ENCODE measurements at places on chromosomes 3 and 15. TPM values are rescaled to one million over a fixed set of nuclear protein-coding genes. Genes with fewer than 3 reads are reported as not detected.

DNA sequence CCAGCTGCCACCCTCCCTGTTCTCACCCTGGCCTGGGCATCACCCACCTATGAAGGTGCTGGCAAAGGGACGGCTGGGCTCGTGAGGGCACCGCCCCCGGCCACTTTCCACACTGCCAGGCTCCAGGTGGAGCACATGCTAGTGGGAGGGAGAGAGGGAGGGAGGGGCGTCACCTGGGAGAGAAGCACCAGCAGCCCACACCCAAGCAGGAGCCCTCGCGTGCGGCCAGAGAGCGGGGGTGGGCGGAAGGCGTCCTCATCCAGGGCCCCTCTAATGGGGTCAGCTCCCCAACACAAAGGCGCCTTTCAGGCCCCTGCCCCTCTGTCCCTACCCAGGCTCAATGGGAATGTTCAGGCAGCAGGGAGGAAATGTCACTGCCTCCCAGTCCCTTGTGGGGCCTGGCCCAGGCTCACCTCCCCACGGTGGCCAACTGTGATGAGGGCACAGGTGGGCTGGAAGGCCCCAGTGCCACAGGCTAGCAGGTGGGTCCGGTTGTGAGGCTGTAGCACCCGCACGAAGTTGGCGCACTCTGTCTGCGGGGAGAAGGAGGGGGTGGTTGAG is 3.1 kb downstream of the SEMA3G start:
- DNase-seq: no peak

CPEB1 gene
- total RNA-seq: 0.04 TPM

PCLAF gene
- total RNA-seq: 605 TPM

DNA sequence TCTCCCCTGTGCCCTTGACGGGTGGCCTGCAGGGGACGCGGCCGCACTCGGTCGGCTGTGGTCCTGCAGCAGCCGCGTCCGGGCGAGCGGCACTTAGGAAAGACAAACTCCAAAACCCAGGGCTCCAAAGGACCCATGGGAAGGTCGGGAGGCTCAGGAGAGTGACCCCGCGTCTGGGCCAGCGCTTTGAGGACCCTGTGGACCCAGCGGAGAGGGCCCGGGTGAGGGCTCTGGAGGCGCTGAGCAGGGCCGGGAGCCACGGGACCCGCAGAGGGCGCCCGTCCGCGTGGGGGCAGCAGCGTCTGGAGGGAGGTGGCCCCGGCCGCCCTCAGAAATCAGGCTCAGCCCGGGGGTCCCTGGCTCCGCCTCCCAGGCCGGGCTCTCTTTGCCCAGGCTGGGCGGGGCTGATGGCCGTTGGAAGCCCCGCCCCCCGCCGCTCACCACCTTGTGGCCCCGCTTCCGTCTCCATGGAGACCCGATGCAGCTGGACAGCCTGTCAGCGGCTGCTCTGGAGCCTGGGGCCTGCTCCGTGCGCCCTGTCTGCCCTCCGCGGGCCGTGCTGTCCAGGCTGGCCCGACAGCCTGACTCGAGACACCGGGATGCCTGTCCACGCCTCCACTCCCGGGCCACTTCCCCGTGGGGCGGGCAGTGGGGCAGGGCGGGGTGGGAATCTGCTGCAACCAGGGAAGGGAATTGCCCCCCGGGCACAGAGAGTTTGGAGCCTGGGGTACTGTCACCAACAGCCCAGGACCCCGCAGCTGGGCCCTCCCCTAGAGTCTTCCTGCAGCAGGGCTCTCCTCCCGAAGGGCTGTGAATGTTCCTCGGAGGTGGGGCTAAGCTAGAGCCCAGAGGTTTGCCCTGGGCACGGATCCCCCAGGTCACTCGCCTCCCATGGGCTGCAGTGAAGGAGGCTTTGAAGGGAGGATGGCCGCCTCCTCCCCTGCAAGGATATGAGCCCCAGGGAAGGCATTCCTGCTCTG is 34.8 kb upstream of the RPL32 start:
- DNase-seq: no peak

GRCh38 chr3:136595913-136596697 is 156.1 kb downstream of the STAG1 start:
- no peak for DNase-seq

DNA sequence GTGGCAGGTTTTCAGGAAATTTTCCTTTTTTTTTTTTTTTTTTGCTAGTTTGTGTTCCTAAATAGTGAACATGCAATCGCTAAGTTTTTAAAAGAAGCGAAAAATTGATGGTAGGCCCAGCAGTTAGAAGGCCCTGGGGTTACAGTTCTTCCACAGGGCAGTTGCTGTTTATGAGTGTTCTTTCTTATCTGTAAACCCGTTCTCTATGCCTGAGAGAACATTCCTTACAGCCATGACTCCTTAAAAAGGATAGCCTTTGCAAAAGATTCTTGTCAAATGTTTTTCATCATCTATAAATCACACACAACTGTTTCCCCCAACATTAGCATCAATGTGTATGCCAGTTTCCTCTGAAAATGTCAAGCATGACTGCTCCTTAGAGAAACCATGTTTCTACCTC is 23.8 kb upstream of the MYZAP start:
- no peak for DNase-seq

- peak; percentile 72 for DNase-seq
Measured at GRCh38 chr15:65110676-65111292, 4.2 kb downstream of the UBAP1L start.

GHRL gene
- total RNA-seq: not detected

DNA sequence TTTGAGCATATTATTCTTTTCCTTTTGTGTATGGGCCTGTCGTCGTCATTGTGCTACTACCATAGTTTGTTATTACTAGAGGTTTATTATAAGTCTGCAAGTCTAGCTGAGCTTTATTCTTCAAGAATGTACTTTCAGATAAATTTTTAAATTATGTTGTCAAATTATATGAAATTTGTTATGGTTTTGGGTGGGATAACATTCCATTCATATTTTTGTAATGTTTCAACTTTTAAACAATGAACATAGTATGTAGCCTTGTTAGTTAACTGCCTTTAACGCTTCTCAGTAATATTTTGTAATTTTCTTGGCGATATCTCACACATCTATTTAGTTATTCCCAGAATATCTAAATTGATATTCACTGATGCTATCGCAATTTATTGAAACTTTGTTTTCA is 41.6 kb upstream of the GOLGA8B start:
- no peak for DNase-seq

- DNase-seq: no peak
Measured at GRCh38 chr3:102026656-102027055, 177.3 kb downstream of the NFKBIZ start.

DNA sequence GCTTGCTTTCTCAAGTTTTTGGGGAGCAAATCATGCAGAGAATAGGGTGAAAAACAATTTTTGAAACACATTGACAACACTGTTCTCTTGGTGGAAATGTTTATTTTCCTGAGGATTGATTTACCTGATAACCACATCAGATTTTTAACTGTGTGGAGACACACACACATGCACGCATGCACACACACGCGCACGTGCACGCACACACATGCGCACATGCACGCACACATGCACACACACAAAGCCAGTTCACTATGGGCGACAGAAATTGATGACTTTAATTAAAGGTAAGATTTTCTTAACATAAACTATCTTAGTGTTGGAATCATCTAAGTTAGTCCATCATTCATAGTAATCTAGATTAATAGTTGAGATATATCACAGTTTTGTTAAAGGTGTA is 15.3 kb downstream of the LMLN start:
- no peak for DNase-seq

DNA sequence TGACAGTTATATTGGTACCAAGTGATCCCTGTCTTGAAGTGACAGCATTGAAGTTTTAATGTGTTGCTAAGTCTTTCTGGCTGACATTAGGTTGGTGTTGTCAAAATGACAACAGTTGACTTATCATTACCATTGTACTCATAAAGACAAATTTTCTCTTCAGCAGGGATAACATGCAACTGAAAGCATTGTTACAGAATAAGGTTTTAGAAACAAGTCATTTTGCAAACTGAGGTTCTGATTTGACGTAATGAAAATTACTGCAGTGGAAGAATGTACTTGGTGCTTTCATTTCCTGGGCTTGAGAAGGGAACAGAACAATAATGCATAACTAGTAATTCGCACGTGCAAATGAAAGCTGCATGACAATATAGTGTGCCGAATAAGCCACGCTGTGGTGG is 75.1 kb downstream of the MOBP start:
- DNase-seq: no peak

LEKR1 gene
- total RNA-seq: 0.61 TPM

DNA sequence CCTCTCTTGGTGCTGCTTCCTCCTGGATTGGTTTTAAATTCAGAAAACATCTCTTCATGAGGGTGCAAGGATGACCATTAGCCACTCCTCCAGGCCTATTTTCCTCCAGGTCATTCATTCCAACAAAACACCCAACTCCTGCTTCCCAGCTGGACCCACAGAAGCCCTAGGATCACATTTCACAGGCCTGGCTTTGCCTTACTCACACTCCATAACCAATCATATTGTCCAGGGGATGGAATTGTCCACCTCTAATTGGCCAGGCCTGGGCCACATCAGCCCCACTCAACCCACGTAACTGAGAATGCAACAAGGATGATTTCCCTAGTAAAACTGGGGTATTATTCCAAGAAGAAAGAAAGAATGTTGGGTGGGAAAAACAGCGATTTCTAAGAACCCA is 616.7 kb upstream of the SUCLG2 start:
- peak; percentile 10 for DNase-seq

- no peak for DNase-seq
Measured at GRCh38 chr3:178155521-178155920, 380.7 kb upstream of the KCNMB2 start.

DNA sequence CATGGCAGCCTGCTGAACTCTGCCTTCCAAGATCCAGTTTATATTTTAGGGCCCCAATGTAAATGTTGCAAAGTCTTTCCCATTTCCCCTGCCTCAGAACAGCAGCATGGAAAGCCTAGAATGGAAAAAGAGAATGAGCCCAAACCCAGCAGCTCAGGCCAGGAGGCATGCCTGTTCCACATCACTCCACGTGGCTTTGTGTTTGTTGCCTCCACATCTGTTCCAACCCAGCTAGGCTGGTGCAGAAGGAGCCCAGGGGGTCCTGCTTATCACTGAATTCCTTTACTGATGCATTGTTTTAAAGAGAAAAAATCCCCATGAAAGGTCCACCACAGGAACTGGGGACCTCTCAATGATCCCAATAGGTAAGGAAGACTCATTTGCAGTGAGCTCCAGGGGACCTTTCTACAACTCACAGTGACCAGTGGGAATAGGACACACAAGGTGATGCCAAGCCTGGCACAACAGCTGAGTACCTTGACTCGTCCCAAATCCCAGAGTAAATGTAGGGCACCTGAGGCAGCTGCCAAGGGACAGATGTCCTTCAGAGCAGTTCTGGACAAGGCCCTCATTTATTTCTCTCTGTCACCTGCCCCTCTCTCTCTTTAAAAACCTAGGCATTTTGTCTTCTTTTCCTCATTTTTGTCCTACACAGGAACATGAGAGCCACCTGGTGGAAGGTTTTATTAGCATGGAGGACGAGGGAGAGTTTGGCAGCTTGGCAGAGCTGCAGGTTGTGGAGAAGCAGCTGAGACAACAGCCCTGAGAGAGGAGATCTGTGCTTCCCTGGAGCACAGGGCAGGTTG is 41.7 kb upstream of the ADAMTS17 start:
- no peak for DNase-seq

- no peak for DNase-seq
Measured at GRCh38 chr3:70431911-70432310, 119.5 kb upstream of the MDFIC2 start.

CCRL2 gene
- not detected for total RNA-seq

- no peak for DNase-seq
Measured at GRCh38 chr3:24003466-24003865, 58.4 kb downstream of the NR1D2 start.

GRCh38 chr15:88428053-88428452 is 39.1 kb downstream of the MRPL46 start:
- DNase-seq: no peak

GRCh38 chr15:47364230-47365141 is 352.8 kb upstream of the SEMA6D start:
- no peak for DNase-seq

CA12 gene
- total RNA-seq: 0.94 TPM

DNA sequence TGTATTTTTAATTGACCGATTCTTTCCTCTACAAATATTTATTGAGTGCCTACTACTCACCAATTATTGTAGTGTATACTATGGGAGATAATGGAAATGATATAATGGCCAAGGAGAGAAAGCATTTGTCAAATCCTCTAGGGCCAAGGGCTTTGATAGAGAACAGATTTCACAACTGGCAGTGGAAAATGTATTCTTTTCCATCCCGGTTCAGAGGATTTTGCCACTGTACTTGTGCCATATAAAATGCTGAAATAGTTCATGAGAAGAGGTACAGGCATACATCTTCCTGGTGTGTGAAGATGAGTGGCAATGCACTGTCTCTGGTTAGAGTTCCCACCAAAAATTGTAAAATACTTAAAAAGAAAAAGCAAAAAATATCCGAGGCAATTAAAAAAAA is 451.6 kb upstream of the TPRG1 start:
- DNase-seq: no peak

GRCh38 chr3:169627073-169627472 is 36.4 kb downstream of the MECOM start:
- DNase-seq: peak; percentile 18

GRCh38 chr15:80804970-80805495 is 25.9 kb downstream of the CEMIP start:
- no peak for DNase-seq

GRCh38 chr15:76363251-76363650 is 26.7 kb downstream of the ISL2 start:
- no peak for DNase-seq

DNA sequence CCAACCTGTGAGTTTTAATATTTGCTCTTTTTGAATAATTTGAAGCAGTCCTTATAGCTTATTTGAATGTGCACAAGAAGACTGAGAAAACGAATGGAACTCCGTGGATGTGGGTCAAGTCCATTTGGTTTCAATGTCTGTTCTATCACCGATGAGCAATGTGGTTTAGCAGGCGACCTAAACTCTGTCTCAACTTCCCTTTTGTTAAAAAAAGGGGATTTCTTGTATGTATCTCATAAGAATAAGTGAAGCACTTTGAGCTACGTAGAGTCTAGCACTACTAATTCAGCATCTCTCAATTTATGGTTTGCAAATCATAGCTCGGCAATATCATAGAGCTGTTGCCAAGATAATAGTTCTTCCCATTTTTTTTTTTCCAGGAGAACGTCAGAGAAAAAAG is 4.6 kb upstream of the SKIL start:
- no peak for DNase-seq

GUCA1C gene
- total RNA-seq: not detected

DNA sequence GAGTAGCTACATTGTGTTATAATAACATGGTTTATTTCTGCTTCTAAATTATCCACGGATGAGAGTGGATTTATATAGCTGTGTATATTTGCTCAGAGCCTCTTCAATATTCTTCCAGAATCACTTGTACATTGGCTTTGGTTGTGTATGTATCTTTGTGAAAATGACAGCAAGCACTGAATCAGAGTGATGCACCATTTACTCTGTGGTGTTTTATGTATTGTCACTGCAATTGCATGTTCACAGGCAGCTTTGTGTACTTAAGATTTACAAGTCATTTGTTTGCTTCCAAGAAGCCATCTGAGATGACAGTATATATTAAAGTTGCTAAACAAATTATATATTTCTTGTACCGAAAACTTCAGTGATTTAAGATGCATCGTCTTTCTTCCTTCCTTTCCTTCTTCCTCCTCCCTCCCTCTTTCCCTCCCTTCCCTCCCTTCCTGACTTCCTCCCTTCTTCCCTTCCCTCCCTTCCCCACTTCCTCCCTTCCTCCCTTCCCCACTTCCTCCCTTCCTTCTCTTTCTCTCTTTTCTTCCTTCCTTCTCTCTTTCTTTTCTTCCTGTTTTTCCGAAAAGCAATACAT is 362.3 kb upstream of the GOLIM4 start:
- no peak for DNase-seq

Data from SJCRH30 (cell line).